T-cell (primary cell): ENCODE measurements at places on chromosomes 2 and 18. TPM values are rescaled to one million over a fixed set of nuclear protein-coding genes. Genes with fewer than 3 reads are reported as not detected.

POTEC gene
- total RNA-seq = not detected

IWS1 gene
- total RNA-seq = 28.9 TPM

RESP18 gene
- not detected for total RNA-seq

RAB27B gene
- total RNA-seq = 4.3 TPM

RUFY4 gene
- total RNA-seq = 0.23 TPM

CREB1 gene
- 107 TPM for total RNA-seq
